ENCODE measurements at places on chromosomes 7 and 10.

- no peak for DNase-seq
Measured at GRCh38 chr10:87913156-87913921, 49.9 kb downstream of the PTEN start.

GRCh38 chr7:2478399-2478785 is 2.2 kb upstream of the GRIFIN start:
- DNase-seq, result no peak

DNA sequence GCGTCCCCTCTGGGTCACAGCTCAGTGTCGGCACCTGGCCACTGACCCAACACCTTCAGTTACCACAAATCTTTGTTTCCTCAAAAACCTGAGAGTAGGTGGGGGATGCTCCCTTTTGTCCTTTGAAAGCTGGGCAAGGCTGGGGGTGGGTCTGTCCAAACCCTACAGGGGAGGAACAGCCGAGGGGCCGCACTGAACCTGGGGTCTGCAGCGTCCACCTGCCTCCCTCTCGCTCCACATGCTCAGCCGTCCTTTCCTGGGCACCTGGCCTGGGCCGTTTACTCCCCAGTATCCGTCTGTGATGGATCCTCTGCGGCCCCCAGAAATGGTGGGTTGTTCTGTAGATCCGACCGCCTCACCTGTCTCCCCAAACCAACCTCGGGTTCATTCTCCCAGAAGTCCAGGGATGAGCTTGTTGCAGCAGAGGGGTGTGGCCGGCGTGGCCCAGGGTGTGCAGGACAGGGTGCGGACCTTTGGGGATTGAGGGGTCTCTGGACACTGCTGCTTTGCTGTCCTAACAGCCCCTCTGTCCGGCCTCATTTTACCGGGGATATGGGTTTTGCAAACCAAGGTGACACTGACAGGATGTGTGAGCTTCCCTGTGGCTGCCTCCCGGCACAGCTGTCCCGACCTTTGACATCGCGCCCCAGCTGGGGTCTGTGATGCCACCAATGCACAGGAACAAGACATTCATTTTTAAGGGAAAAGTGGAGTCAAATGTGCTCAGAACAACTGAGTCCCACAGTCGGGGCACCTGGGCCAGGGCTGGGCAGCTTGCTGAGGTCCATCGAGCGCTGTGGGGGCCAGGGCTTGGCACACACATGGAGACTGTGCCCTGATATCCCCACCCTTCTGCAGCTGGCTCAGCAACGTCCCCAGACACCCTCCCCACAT is 115.9 kb downstream of the VIPR2 start:
- peak; percentile 14 for DNase-seq

GRCh38 chr10:34247560-34247959 is 567.5 kb downstream of the PARD3 start:
- no peak for DNase-seq

DNA sequence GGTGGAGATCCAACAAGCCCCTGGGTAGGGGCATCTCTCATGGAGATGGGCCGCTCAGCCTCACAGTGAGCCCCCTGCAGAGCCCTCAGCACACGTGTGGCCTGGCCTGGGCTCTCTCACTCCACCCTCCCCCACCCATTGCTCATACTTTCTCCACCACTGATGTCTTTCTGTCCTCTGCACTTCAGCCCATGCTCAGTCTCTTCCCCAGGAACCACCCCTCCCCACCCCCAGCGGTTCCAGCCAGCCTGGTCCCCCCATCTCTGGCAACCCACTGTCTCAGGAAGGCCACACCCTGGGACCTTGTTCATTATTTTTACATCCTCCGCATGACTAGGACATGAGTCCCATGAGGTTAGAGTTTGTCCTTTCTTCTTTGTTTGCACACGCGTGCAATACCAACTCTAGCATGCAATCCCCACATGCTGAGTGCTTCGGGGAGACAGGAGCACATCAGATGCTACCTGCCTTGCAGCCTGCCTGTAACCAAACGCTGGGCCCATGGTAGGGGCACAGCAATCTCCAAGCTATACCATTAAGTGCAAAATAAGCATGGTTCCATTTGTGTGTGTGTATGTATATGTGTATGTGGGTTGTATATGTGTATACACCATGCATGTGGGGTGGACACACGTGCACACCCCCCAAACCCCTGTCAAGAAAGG is 408.4 kb upstream of the FOXK1 start:
- no peak for DNase-seq

DNA sequence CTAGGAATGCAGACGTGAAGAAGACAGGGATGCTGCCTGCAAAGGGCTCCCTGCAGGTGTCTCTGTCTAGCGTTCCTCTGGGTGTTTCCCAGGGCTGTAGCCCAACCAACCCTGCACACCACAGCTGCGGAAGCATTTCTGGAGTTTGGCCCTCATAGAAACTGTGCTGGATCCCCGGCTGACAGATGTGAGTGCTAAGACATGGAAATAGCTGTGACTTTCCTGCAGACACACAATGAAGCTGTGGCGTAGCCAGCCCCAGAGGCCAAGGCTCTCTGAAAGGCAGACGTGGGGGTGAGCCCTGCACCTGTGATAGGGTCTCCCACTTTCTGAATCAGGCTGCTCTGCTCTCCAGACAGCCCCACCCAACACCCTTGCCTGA is 44.8 kb downstream of the ADCYAP1R1 start:
- DNase-seq, result no peak

- no peak for DNase-seq
Measured at GRCh38 chr7:123437447-123437995, 96.9 kb downstream of the IQUB start.

DNA sequence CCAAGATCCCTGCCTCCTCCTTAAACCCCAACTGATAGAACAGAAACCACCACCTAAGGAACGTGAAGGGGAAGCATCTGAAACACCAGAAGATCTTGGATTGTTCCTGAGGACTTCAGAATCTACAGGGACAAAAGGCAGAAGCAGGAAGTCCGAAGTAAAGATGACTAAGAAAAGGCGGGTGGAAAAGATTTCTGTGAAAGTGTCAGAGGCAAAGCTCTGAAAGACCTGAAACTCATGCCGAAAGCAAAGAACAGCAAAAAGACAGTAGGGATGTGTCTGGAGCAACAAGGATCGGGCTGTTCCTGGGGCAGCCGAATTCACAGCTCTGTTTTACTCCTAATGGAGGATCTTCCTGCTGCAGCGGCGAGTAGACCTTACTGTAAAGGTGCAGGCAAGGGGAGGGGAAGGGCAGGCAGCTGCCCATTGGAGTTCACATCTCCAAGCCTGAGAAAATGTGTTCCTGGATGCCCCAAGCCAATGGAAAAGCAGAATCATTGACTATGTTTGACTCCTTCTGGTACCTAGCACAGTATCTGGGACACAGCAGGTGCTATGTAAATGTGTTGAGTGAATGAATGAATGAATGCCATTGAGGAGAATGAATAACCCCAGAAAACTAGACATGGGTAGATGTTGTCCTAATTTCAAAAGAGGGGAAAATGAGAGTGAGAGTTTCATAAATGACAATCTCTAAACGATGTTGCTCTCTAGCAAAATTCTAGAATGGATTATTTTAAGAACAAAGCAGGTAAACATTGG is 40.4 kb downstream of the PDIA4 start:
- DNase-seq, result no peak

GRCh38 chr7:121505021-121505420 is 108.9 kb upstream of the FAM3C start:
- no peak for DNase-seq

DNA sequence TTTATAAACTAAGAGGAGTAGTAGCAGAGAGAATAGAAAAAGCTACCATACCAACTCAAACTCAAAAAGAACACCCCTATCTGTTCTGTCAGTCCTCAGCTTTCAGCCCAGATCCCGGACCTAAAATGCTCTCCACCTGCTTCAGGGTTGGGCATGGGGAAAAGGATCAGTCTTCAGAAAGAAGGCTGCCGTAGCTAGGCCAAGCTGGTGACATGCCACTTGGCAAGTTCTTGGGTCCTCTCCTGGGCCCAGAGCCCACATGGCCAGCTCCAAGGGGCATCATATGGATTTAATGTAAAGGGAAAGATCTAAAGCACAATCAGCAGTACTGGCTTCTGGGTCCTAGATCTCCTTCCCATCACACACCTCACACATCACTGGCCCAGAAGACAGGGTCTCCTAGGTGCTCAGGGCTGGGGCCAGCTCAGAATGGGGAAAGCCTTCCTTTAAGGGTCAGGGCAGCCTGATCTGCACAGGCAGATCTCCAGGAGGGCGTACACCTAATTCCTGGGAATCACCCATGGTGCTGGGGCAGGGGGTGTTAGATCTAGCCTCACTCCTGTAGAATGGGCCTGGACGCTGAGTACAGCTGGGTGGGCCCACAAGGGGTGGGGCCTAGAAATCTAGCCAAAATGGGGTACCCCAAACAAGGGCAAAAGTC is 2.5 kb downstream of the VAX1 start:
- no peak for DNase-seq

DNA sequence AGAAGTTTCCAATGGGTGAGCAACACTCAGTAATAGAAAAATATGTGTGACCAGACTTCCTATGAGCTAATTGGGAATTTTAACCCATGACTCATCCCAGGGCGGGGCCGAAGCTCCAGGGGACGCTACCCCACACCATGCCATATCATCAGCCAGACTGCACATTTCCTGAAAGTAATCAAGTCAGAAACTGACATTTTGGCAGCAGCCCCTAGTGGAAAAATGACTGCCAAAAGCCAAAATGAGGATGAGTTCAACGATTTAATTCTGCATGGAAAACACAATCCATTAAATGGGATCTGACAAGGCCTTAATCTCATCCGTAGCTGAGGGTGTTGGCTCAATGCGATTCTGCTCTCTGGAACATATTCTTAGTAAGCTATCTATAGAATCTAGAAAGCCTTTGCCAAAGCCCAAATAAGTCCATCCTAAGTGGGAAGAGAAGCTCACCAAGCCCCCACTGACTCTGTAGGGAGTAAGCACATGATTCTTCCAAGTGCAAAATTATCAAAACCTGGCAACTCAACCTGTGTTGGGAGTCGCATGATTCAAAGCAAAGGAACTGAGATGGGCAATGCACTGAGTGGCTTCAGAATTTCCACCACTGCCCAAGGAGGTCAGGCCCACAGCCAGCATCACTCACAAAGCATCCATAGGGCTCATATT is 93.1 kb upstream of the PDE1C start:
- DNase-seq, result no peak

DNA sequence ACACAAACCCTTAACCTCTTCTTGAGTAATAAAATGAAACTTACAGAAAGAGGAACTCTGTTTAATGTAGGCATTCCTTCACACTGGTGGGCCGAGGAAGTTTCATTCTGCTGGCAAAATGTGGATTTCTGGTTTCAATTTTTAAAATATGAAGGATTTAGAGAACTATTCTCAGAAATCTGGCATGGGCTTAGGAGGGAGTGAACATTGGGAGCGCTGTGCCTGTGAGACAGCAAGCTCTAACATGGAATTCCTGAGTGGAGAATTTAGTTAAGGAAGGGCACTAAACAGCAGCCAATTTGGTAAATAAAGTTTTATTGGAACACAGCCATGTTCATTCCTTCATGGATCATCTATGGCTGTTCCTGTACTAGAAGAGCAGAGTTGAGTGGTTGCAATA is 751.8 kb upstream of the IGFBP3 start:
- no peak for DNase-seq

- no peak for DNase-seq
Measured at GRCh38 chr10:29279779-29280487, 8.9 kb upstream of the LYZL1 start.

GRCh38 chr7:34389332-34390078 is 268.5 kb upstream of the NPSR1 start:
- DNase-seq, result no peak

GRCh38 chr10:78331391-78331922 is 297.8 kb downstream of the RPS24 start:
- DNase-seq, result no peak

- DNase-seq, result no peak
Measured at GRCh38 chr7:108245523-108246226, 115.5 kb upstream of the LAMB4 start.

- DNase-seq, result no peak
Measured at GRCh38 chr7:151038951-151039849, 9.1 kb upstream of the ASIC3 start.

GRCh38 chr10:79188154-79188965 is 119.6 kb downstream of the ZMIZ1 start:
- no peak for DNase-seq

Data from activated naive CD4-positive, alpha-beta T cell treated with anti-CD3 and anti-CD28 coated beads, Interleukin-2, amount 10 ng/mL, durations not matched to agents 7 days and 5 days (primary cell).